IMR-90 (cell line): ENCODE measurements at places on chromosomes 6 and 20. TPM values are rescaled to one million over a fixed set of nuclear protein-coding genes. Genes with fewer than 3 reads are reported as not detected.

- no peak overlapping the region for H3K27ac ChIP-seq
- no peaks in the 10 kb centered on the region for H3K36me3 ChIP-seq
- no peak for DNase-seq
- H3K27me3 ChIP-seq = no peaks in the 10 kb centered on the region
Observed at GRCh38 chr6:88402909-88403308, 236.8 kb upstream of the CNR1 start.

DNA sequence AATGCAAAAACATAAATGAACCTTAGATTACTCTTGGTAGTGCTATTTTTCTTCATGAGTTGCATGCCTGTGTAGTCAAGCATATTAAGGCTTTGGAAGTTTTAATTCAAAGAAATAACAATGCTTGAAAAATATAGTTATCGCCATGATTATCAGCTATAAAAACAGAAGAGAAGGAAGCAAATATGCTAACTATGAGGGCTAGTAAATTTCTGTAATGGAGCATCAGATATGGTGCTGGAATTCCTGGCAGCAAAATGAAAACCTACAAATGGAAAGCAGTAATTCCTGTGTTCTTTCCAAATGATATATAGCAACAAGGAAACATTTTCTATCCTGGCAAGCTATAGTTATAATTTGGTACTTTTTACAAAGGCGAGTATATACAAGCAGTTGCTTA lies 29.7 kb downstream of the DOP1A start:
- H3K27ac ChIP-seq = no peak overlapping the region
- no peaks in the 10 kb centered on the region for H3K36me3 ChIP-seq
- H3K27me3 ChIP-seq = no peaks in the 10 kb centered on the region
- no peaks in the 10 kb centered on the region; the same call in 1 of the 2 replicates for H3K4me1 ChIP-seq
- no peak overlapping the region for H3K4me3 ChIP-seq

Gene EEF1A2
- 1.3 and 2.2 TPM in 2 replicates for total RNA-seq

- peaks cover 37% of the 10 kb centered on the region for H3K36me3 ChIP-seq
- H3K27me3 ChIP-seq = no peaks in the 10 kb centered on the region
- H3K4me3 ChIP-seq = no peak overlapping the region
Observed at GRCh38 chr6:122809001-122809400, 19.9 kb downstream of the SMPDL3A start.

DNA sequence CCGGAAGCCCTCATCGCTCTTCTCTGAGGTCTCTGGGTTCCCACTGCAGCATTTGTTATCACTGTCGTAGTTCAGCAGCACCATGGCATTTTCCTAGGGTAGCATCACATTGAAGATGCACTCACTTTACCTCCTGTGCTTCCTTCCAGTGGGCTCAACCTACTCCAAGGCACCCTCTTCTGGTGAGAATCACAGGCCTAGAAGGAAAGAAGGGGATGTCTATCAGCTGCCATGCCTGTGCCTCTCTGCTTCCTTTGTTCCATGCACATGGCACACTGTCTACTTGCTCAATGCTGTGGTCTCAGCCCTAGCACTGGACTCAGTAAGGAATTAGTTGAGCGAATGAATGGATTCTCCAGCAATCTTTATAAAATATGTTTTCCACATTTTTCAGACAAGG lies 22.6 kb downstream of the CST4 start:
- no peak overlapping the region for H3K4me3 ChIP-seq
- no peaks in the 10 kb centered on the region for H3K36me3 ChIP-seq
- H3K27ac ChIP-seq = no peak overlapping the region
- H3K27me3 ChIP-seq = peaks cover 8% of the 10 kb centered on the region
- H3K4me1 ChIP-seq = no peaks in the 10 kb centered on the region

GRCh38 chr6:6788394-6789032 lies 200.0 kb downstream of the LY86 start:
- no peaks in the 10 kb centered on the region for H3K4me1 ChIP-seq
- no peak overlapping the region for H3K27ac ChIP-seq
- H3K4me3 ChIP-seq = no peak overlapping the region
- peaks cover 2% of the 10 kb centered on the region; the same call in 1 of the 2 replicates for H3K27me3 ChIP-seq
